ENCODE measurements at places on chromosomes 2 and 18. TPM values are rescaled to one million over a fixed set of nuclear protein-coding genes. Genes with fewer than 3 reads are reported as not detected.
A peak's percentile ranks its signal among the peaks of the same experiment; 100 is the strongest.

The C2orf78 gene
- total RNA-seq = not detected

The SMPD4 gene
- 28.9 TPM for total RNA-seq

The CDH19 gene
- total RNA-seq = not detected

The KCNG2 gene
- not detected for total RNA-seq

The SALL3 gene
- total RNA-seq = 4.1 TPM

DNA sequence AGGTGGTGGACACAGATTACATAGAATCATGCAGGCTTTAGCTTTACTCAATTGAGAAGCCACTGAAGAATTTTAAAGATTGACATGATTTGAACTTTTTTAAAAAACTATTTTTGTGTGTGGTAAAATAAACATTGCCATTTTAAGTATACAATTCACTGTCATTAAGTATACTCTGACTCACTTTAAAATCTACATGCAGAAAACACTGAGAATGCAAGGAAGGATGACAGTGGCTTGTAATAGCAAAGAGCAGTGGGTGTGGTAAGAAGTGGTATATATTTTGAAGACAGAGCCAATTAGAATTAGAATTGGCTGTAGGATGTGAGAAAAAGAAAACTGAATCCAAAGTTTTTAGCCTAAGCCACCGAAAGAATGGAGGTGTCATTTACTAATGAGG lies 14.9 kb downstream of the TRMT61B start:
- no peak for DNase-seq

DNA sequence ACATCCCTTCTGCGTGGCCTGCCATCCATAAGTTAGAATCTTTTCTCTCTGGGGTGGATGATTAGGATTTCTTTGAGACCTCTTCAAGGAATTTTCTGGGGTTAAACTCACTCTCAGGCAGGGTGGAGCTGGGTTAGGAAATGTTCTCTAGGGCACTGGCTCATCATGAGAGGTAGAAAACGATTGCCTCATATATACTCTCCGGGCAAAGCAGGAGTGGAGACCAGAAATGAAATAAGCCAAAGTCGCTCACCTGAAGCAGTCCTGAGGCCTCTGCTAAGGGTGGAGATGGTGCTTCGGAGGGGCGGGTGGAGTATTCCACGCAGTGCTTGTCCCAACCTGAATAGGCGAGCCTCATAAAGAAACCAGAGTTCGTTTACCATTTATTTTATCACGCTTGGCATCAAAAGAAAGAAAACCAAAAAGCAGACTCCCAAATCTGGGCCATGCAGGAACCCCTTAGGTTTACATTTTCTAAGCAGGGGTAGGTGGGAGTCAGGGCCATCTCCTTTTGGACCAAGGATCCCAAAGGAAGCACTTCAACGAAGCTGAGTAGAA lies 249.3 kb upstream of the MEIS1 start:
- DNase-seq = no peak

DNA sequence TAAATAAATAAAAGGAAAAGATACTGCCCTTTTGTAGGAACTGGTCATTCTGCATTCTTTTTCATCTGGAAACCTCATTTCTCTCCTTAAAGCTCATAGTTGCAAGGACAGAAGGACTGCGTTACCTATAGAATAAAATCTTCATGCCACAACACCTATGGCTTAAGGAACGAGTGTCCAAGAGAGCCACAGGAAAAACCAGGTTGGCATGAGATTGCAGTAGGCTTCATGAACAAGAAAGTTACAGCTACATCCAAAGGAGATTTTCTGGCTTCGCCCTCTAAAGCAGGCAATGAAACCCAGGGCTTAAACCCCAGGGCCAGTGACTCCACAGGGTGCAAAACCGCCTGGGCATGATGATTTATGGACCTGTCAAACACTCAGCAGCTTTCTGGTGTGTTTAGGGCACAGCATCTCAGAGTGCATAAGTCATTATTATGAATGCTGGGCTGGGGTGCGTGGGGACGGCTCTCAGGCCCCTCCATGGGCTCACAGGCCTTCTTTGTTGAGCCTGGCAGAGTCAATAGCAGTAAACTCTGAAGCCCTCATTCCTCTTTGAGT lies 30.7 kb upstream of the PIEZO2 start:
- DNase-seq = peak; percentile 21

GRCh38 chr2:234500394-234501006 lies 3.6 kb upstream of the ARL4C start:
- DNase-seq = peak; percentile 59

DNA sequence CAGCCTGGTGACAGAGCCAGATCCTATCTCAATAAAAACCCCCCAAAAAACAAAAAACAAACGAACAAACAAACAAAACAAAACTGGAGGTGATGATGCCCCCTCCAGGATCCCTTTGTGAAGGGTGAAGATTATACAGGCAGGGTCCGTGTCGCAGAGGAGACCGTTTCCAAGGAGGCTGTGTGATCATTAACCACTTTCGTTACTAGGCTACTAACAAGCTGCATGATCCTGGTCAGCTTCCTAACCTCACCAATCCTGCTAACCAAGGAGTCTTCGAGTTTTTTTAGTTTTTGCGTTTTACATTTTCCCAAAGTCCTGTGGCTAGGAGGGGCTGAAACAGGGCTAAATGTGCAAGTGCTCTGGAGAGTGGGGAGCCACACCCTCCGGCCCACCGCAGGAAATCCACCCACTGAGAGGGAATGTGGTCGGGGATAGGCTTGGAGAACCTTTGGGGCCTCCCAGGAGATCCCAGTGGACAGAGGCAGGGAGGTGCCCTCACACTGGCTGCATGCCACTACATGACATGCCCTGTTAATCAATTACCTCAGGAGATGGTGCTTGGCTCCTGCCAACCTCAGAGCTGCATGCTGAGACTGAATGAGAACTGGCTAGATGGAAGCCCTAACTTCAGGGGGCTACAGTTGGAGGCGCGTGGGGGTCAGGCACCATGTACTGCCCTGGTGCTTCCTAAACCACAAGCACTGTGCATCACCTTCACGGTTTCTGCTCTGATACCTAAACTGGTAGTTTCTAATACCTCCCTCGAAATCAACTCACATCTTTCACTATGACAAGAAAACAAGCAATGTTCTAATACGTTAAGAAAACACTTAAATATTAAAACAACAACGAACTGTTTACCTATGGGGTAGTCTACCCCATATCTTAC lies 67.5 kb upstream of the RGPD5 start:
- no peak for DNase-seq

DNA sequence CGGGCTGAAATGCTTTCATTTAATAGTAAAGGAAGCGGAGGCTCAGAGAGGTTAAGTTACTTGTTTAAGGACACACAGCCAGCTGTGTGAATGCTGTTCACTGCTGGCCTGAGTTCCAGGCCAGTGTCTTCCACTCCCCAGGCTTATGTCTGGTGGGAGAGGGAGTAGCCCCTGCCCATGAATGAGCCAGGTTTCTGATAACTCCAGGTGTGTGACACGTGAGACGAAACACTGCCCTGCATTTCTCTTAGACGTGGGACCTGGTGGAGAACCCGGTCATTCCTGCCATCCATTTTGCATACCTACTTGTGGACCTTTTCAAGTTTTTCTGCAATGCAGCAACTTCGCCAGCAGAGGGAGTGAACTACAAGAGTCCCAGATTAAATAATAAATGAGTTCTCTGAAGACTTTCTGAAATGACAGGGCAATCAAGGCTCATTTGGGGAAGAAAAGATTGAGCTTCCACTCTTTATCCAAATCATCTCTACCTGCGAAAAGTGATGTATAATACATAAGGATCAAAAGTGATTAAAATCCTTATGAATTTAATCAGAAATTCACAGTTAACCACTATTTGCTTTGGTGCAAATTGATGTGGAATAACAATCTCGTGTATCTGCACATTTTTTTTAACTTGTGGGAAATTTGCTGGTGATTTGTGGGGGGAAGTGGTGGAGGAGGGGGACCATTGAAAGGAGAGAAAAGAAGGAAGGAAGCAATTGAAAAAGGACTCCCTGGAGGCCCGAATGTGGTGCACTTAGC lies 79.4 kb upstream of the ASB18 start:
- DNase-seq = peak; percentile 49

DNA sequence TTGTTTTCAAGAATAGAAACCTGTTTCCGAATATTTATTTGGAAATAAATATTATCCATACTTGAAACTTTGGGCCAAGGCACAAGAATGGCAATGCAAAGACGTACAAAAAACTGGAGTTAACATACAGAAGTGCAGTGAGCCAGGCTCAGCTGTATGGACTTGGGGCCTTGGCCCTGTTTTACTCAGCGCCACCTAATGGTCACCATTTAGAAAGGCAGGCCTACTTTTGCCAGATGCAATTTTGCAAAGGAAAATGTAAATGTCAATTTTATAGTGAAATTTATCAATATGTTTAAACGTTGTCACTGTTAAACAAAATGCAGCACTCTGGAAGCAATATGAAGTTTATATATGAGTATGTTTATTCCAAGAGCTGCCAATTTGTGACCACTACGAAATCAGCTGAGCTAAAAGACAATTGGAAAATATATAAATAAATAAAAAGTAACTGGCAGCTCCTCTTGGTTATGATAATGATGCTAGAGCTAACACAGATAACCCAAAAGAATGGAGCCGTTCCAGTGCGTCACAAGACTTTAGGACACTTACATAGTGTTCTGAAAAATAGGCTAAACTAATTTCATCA lies 155.0 kb downstream of the ARHGAP15 start:
- DNase-seq = peak; percentile 34

GRCh38 chr2:96233880-96234316 lies 25.3 kb upstream of the STARD7 start:
- no peak for DNase-seq

GRCh38 chr2:27073782-27074181 lies 2.3 kb upstream of the OST4 start:
- DNase-seq = no peak

- DNase-seq = peak; percentile 84
Observed at GRCh38 chr2:23596316-23596885, 211.4 kb downstream of the KLHL29 start.
